LoVo (cell line): ENCODE measurements at places on chromosomes 2 and 18.

DNA sequence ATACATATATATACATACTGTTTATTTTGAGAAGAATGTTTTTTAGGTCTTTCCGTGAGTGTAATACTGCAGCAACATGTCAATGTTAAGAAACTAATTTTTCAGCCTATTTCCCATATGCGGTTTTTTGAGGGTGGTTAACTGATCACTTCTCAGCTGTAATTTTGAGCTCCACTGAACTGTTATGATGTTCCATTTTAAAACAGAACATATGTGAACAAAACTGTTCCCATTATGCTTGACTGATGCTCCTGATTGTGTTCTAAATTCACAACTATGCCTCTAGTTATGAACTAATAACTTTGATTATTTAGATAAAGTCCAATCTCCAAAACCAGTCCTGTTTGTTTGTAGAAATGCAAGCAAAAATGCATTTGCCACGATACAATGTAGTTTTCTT is 511.2 kb upstream of the FSIP2 start:
- no peak for DNase-seq

GRCh38 chr18:26322890-26323653 is 96.8 kb downstream of the TAF4B start:
- no peak for DNase-seq

DNA sequence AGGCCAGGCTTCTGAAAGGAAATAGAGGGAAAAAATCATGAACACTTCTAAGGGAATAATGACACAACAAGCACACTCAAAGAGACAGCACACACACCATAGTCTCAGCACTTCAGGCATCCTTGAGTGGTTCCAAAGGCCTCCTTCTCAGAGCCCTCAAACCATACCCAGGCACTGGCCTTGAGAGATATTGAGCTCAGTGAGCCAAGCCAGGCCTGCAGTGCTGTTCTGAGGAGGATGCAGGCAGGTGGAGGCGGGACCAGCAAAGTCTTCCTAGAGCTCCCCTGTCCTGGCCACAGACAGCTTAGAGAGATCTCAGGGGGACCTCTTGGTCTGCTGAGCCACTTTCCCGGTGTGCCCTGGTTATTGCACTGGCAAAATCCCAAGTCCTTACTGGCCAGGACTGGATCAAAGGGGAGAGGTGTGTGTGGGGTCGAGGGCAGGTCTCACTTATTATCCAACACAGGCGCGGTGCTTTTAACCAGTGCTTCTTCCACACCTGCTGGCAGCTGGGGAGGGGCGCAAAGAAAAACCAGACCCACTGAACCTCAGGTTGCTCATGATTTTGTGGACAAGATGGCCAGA is 86.8 kb upstream of the HAAO start:
- DNase-seq: no peak

GRCh38 chr2:106882673-106883072 is 3.3 kb downstream of the ST6GAL2 start:
- no peak for DNase-seq

GRCh38 chr2:84858123-84858522 is 22.8 kb downstream of the TRABD2A start:
- DNase-seq: no peak

- no peak for DNase-seq
These were observed 368.9 kb downstream of the SOX11 start for GRCh38 chr2:6060992-6061663.

DNA sequence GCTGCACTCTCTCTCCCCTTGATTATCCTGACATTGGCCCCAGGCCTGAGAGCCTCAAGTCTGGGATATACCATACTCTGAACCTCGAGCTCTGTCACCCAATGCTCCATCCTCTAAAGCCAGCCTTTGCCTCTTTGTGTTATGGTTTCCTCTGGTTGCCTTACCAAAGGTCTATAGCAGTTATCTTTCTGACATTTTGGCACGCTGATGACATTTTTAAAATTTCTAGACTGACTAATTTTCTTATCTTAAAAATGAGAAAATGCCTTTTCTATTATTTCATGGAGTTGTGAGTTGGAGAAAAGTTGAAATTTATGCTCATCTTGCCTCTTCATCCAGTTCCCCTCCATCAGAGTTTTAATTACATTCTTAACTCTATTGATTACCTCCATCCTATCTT is 62.7 kb downstream of the PKP4 start:
- no peak for DNase-seq

- no peak for DNase-seq
These were observed 67.4 kb upstream of the GALNT5 start for GRCh38 chr2:157190151-157190550.

- DNase-seq: no peak
These were observed 168.5 kb downstream of the SPP2 start for GRCh38 chr2:234219046-234219310.

- no peak for DNase-seq
These were observed 671.6 kb downstream of the PLCL1 start for GRCh38 chr2:198476007-198476406.
